ENCODE measurements at places on chromosomes 2 and 18. TPM values are rescaled to one million over a fixed set of nuclear protein-coding genes. Genes with fewer than 3 reads are reported as not detected.

DSG4 gene
- total RNA-seq, result not detected

GAL3ST2 gene
- total RNA-seq, result not detected

SERPINB10 gene
- 0.20 TPM for total RNA-seq

CCDC74B gene
- 2.2 TPM for total RNA-seq

AMER3 gene
- total RNA-seq, result not detected

CCDC141 gene
- under 0.01 TPM for total RNA-seq

PRADC1 gene
- 18.6 TPM for total RNA-seq

CHST10 gene
- total RNA-seq, result 4.8 TPM

SNRPD1 gene
- 13.3 TPM for total RNA-seq

LCT gene
- not detected for total RNA-seq
